ENCODE measurements at places on chromosomes 1 and 21.

- no peak for DNase-seq
Measured at GRCh38 chr1:65409314-65409713, 11.2 kb upstream of the LEPR start.

GRCh38 chr1:65658122-65658521 is 134.6 kb upstream of the PDE4B start:
- no peak for DNase-seq

- no peak for DNase-seq
Measured at GRCh38 chr21:20207335-20207734, 790.9 kb upstream of the NCAM2 start.

DNA sequence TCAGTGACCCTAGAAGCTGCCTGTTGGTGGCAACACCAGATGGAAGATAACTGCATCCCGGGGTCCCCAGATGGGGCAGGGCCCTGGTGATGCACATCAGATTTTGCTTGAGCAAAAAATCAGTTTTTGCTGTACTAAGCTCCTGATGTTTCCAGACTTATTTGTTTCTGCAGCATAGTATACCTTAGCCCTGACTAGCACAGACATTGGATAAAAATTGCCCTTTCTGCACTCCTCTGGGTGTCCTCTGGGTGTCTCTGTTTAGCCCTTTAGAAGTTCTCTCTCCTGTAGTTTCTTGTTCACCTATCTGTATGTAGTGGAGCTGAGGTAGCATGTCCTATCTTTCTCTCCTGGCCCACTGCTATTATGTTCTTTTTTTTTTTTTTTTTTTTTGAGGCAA is 30.3 kb upstream of the PLA2G2C start:
- no peak for DNase-seq

- no peak for DNase-seq
Measured at GRCh38 chr1:229792012-229792975, 166.2 kb downstream of the URB2 start.

DNA sequence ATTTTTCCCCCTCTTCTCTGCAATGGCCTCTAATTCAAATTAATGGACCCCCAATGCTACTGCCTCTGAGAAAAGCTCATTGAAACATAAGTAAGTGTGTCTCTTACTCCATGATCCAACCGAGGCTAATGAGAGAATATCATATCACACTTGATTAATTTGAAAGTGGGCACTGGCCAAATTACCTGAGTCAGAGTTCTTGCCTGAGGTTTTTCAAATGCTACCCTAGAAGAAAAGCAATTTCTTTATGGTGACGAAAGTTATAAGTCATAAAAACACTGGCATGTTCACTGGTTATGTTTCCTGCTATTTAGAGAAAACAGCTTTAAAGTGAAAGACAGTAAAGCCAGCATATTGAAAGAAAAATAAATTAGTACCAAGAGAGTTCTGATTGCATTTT is 368.8 kb upstream of the TMPRSS15 start:
- no peak for DNase-seq

- no peak for DNase-seq
Measured at GRCh38 chr1:11719313-11720032, 16.5 kb upstream of the AGTRAP start.

DNA sequence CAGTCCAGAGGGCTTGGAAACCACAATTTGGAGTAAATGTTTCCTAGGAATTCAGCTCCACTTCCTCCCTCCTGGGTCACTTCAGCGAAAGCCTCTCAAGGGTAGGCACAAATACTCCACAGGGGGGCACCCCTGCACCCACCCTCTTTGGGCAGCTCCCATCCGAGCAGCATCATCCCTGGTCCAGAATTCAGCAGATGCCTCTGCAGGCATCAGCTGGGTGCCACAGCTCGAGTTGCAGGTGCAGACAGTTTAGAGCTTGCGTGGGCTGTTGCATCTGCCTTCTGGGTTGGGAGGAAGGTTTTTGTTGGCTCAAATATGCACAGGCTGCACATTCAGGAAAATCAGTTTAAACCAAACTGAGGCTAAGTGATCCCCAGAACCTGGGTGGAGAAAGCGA is 25.0 kb downstream of the KANK4 start:
- DNase-seq, result no peak

DNA sequence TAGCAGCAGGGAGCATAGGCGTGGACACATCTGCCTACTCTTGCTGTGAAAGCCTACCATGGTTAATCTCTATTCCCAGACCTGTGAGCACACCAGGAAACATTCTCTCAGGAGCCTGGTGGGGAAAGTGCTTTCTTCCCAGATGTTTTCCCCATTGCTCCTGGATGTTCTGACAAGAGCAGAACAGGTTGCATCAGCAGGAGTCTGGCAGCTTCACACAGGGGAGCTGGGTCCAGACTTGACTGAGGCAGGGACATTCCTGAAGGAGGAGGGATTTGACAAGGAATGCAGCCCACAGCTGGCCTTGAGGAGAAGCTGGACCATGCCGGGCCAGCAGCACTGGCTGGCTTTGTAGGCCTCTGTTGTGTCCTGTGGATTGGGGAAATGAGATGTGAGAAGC is 21.0 kb upstream of the ARTN start:
- no peak for DNase-seq

- DNase-seq, result no peak
Measured at GRCh38 chr1:92030656-92031107, 897 bp downstream of the EPHX4 start.

DNA sequence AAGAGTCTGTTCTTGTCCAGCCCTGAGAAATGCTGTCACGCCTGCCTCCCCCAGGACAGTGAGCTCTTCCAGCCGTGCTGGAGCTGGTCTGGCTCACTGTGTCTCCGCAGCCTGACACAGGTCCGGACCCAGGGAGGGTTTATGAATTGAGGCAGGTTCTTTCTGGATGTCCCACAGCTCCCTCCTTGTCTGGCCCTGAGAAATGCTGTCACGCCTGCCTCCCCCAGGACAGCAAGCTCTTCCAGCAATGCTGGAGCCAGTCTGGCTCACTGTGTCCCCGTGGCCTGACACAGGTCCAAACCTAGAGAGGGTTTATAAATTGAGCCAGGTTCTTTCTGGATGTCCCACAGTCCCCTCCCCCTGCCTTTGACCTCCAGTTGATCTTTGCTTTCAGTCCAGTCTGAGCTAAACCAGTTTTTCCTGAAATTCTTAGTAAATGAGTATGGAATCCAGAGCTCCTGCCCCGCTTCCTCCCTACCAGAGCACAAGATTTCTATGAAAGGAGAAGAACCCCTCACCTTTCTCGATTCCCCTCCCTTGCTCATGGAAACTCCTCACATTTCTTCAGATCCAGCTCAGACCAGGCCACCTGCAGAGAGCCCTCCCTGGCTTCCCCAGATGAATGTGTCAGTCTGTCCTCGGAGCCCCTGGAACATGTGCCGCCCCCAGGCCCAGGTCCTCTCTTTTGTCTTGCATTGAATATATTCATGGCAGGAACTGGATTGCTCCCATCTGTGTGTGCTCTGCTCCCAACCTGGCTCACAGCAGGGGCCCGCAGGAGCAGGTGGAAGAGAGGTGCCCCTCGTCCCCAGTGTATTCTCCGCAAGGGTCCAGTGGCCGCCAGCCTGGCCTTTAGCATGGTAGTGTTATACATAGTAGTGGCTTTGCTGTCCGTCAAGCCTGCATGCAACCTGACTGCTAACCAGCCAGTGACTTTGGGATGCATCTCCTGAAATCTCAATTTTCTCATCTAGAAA is 116.3 kb downstream of the EPHB2 start:
- DNase-seq, result no peak

- no peak for DNase-seq
Measured at GRCh38 chr1:119808972-119809550, 2.2 kb downstream of the REG4 start.

GRCh38 chr1:12229386-12229834 is 420 bp upstream of the VPS13D start:
- DNase-seq, result no peak

- DNase-seq, result no peak
Measured at GRCh38 chr1:157798211-157798610, 21.3 kb upstream of the FCRL2 start.

DNA sequence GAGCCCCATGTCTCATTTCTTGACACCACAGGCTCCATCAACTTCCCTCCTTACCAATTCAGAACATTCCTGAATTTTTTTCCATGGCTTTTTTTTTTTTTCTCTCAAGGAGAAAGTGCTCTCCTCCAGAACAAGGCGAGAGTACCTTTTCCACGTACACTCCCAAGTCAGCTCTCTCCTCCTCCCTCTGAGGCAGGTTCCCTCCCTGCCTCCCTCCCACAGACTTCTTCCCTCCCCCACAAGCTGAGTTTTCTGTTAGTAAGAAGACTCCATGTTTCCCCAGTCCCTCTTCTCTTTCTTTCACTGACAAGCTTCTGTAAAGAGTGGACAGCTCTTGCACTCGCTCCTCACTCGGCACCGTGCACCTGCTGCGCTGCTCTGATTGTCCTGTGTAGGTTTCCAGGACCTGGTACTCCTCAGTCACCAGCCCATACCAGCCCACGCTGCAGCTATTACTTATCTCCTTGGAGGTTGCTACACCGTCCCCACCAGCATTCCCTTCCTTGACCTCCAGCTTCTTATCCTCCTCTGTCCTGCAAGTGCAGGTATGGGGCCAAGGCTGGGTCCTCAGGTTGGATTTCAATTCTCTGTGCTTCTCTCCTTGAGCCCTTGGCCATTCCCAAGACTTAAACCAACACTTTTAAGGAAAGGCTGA is 3.8 kb downstream of the TRAF5 start:
- DNase-seq, result no peak

DNA sequence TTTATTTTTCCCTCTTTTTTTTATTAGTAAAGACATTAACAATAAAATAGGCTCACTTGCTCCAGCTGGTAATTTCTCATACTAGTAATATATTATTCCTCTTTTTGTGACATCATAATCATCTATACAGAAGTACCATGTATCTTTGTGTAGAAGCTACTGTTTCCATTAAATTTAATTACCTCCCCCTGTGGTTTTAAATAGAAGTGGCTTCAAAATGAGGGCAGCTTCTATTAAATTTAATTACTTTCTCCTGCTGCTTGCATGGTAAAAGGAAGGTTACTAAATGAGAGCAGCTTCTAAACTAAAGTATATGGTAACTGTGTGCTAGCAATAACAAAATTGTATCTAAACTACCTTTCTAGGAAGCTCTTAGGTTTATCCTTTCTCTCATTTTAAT is 94.0 kb downstream of the DPYD start:
- no peak for DNase-seq

DNA sequence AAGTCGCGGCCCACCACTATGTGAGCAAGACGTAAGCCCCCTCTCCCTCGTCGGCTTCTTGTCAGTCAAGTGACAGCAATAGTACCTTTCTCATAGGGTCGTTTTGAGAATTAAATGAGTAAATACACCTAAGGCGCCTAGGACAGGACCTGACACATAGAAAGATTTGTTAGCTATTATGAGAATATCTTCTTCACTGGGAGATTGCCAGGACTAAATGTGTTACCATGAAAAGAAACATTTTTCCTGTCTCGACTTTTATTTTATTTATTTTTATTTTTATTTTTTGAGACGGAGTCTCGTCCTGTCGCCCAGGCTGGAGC is 798 bp downstream of the PMF1 start:
- no peak for DNase-seq
